ENCODE measurements at places on chromosomes 4 and X.
A peak's percentile ranks its signal among the peaks of the same experiment; 100 is the strongest.

DNA sequence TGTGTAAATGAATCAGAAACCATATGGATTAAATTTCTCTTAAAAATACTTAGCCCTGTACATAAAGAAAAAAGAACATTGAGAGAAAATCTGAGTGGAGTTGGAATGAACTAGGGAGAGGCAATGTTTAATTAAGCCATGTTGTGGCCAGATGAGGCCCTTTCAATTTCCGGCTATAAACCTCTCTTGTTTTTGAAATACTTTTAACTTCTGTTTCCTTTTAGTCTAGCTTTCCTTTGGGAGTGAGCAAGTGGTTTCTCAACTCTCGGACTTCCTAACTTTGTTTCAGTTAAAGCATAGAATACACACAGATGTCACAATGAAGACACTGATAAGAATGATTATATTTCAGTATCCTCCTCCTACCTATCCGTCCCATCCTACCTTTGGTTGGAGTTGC lies 197.2 kb downstream of the ARHGAP24 start:
- no peak for DNase-seq

DNA sequence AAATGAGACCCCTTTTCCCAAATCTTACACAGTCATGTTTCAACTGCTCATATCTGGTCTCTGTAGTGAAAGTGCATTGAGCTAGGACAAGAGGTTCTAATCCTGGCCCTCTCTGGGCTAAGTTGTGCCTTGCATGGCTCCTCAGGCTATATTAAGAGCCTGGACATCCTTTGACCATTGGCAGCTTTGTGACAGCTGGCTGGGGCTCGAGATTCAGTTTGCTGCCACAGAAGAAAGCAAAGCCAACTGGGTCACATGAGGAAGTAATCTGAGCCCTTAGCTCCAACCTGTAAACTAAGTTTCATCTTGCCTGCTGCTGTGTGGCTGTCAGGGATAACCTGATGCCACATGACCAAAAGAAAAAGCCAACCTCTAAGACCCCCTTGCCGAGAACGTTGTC lies 51.8 kb upstream of the JADE1 start:
- no peak for DNase-seq

DNA sequence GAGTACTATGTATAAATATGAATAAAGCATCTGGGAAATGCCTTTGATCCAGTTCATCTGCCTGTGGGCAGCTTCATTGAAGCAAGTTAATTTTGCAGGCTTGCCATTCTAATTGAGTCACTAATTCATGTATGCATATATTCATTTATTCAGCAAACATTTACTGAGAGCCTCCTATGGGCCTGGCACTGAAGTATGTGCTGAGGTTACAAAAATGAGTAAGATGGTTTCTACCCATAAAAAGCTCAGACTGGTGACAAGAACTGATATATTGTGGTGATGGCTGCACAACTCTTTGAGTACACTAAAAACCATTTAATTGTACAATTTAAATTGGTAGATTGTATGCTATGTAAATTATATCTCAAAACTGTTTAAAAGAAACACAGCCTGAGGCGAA lies 1.1 kb upstream of the MRPL1 start:
- DNase-seq, result no peak

DNA sequence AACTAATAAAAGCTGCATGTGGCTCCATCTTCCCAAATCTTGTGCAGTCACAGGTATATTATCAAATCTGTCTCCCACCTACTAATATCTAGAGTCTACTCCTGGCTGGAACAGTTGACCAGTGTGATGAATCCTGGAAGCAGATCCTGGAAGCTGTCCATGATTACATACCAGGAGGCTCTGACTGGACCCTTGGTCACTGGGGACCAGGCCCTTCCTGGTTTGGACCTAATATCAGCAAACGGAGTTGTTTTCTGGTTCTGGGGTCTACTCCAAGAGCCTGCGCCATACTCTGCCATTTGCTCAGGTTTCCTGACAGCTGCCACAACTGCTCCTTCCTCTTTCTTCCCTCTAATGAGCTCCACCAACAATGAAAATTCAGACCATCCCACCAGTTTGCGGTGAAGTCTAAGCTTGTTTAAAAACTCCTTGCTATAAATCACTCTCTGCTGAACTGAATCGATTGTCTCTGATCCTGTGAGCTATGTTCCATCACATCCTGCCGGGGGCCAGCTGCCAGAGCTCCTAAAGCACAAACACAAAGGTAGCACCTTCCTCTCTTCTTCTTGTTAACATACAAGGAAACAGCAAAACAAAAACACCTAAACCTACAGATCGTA lies 114.2 kb downstream of the PALLD start:
- no peak for DNase-seq

GRCh38 chr4:68123525-68123924 lies 6.1 kb downstream of the TMPRSS11F start:
- DNase-seq, result no peak

DNA sequence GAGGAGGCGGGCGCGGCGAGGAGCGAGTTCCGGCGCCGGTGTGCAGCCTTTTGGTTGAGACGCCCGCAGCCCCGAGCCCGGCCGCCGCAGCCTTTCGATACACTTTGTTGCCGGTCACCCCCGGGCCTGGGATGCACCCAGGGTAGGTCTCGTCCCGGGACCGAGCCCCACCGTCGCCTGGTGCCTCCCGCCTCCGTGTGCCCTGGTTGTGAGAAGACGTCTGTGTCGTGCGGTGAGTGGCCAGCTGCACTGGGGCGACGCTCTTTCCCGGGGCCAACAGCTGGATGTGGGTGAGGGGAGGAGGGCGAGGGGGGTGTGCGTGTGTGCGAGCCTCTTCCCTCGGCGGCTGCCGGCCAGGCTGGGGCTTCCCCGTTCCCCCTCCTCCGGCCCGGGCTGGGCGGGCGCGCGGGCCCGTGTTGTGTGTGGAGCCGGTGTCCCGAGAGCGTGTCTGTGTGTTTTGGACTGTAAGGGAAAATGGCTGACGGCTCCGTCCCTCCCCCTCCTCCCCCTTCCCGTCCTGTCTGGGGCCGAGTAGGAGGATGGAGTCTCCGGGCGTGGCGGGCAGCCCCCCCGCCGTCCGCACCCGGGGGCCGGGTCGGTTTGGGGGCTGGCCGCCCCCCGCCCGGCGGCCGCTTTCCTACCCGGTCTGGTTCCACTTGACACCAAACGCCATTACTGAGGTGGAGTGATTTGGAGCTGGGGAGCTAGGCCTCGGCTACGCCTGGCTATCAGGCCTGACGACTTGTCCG lies 807 bp downstream of the USP9X start:
- DNase-seq, result peak; percentile 21

- DNase-seq, result no peak
These were observed 100.9 kb upstream of the GUCY1A1 start for GRCh38 chr4:155565776-155566175.

- DNase-seq, result peak; percentile 63
These were observed 98.4 kb downstream of the ZNF827 start for GRCh38 chr4:145840162-145840768.

DNA sequence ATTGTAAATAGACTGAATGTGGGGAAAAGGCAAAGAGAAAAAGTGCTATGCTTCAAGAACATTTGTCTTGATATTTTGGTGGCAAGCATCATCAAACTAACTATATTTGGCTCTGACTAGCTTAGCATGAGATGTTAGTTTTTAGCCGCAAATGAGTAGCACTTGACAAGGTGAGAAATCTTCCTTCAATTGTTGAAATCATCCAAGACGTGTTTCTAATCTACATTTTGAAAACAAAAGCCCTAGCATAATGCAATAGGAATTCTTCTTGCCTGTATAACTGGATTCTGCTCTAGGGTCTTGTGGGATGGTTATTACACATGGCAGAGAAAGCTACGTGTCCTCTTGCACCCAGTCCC lies 92.5 kb downstream of the SORBS2 start:
- DNase-seq, result no peak

DNA sequence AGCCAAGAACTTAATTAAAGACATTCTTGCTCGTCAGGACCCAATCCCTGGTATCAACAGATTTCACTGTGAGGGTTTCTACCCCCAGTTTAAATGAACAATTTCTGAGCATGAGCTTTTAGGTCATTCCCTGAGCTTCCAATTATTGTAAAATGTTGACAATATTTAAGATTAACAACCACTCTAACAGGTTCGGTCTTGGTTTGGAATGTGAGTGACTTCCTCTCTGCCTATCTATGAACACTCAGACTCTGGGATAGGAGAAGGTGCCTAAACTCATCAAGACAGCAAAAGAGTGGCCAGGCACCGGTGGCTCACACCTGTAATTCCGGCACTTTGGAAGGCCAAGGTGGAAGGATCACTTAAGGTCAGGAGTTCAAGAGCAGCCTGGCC lies 82.9 kb upstream of the TMEM150C start:
- DNase-seq, result no peak

DNA sequence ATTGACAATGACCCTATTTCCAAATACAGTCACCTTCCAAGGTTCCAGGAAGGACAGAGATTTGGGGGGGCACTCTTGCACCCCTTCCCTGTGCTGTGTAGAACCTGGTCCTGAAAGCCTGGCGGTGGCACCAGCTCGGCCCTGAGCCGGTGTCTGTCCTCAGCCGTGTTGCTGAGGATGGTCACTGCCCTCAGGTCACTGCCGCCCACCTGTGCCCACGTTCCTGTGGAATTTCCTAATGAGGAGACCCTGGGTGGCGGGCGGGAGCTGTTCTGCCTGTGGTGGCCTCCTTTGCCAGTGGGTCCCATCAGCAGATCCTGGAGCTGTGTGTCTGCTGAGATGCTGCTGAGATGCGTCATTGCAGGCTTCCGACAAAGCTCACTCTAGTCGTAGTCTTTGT lies 32.9 kb downstream of the NELFA start:
- no peak for DNase-seq

DNA sequence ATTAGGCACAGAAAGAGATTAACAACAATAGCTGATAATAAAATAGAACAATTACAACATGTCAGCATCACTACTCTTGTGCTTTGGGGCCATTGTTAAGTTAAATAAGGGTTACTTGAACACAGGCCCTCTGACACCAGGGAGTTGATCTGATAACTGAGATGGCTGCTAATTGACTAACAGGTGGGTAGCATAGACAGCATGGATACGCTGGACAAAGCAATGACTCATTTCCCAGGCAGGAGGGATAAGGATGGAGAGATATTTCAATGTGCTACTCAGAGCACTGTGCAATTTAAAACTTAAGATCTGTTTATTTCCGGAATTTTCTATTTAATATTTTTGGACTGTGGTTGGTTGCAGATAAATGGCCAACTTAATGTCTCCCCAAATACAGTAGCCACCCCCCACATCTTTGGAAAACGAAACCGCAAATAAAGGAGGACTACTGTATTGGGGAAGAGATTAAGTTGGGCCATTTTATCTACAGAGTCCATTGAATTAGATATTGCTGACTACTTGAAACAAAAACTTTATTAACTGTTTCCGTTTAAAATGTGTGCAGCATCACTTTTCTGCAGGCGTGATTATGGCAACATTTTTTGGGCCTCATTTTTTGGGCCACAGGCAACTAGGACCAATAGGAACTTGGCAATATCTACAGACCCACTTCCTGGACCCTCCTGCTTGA lies 200.6 kb upstream of the KLF3 start:
- no peak for DNase-seq

Data from T47D (cell line).